ENCODE measurements at places on chromosomes 7 and 10.

DNA sequence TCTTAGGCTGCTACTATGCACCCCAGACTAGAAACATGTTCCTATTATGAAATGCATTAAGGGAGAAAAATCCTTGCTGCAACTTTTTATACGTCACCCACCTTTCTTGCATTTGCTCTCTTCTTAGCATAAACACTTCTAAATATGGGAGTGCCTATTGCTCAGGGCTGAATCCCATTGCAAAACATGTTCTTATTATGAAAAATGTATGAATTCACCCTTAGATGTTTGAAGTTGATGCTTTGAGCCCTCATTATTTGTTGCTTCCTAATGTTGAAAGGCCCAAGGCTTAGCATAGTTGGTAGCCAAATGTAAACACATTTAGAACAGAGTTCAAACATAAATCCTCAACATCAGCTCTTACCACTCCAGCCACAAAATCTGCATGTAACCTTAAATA, 52.8 kb downstream of the BMPER start:
- no peak for DNase-seq

GRCh38 chr7:151550656-151551286, 31.1 kb upstream of the RHEB start:
- DNase-seq: peak; percentile 94

- DNase-seq: peak; percentile 47
These were observed 229.9 kb upstream of the PRSS1 start for GRCh38 chr7:142519079-142520078.

DNA sequence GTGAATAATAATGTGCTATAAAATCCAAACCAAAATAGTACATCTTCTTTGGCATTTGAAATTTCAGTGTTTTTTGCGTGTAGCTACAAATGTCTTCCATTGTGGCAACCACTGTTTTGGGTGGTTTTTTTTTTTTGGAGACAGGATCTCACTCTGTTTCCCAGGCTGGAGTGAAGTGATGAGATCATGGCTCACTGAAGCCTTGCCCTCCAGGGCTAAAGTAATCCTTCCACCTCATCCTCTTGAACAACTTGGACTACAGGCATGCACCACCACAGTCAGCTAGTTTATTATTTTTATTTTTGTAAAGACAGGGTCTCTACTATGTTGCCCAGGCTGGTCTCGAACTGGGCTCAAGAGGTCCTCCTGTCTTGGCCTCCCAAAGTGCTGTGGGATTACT, 455.1 kb downstream of the AUTS2 start:
- no peak for DNase-seq

GRCh38 chr10:60200012-60200681, 189.5 kb downstream of the ANK3 start:
- DNase-seq: no peak

- DNase-seq: no peak
These were observed 9.5 kb downstream of the TES start for GRCh38 chr7:116219834-116220233.

DNA sequence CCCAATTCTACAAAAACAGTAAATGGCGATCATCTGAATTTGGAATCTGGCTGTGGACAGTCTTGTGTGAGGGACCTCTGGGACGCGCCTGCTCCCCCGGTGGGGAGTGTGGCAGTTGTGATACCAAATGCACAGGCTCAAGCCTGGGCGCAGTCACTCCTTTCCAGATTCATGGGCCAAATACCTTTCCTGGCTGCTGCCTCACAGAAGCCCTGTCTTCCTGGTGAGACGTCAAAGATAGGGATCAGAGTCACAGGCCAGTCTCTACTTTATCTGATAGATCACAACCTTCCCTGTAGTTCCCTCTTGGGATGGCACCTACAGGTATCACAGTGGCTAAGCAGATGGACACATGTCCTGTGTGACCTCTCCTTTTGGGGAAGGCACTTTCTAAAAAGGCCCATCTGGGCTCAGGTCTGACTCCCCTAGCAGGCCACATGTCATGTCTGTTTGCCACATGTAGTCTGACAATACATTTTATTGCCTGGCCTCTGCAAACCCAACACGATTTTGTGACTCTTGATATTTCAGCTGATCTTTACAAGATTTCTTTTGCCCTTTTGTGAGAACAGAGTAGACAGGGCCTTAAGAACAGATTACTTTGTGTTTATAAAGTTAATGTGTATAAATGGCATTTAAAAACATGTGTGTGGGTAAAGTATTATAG, 150.1 kb downstream of the SNX10 start:
- DNase-seq: no peak

GRCh38 chr10:92657024-92657423, 32.7 kb upstream of the HHEX start:
- peak; percentile 28 for DNase-seq

GRCh38 chr7:44284216-44284615, 41.2 kb downstream of the CAMK2B start:
- DNase-seq: no peak

DNA sequence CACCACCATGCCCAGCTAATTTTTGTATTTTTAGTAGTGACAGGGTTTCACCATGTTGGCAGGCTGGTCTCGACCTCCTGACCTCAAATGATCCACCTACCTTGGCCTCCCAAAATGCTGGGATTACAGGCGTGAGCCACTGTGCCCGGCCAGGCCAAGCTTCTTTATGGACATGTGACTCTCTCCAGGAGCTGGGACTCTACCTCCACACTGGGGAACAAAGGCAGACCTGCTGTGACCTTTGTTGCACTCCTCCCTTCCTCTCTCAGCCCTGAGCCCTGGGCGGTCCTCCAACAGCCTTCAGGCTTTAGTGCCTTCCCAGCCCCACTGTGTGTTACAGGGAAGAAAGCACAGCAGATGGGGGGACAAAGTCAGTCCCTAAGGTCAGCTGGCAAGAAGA, 55.0 kb upstream of the DUSP5 start:
- no peak for DNase-seq

GRCh38 chr7:116526897-116527296, 2.1 kb downstream of the CAV1 start:
- no peak for DNase-seq

DNA sequence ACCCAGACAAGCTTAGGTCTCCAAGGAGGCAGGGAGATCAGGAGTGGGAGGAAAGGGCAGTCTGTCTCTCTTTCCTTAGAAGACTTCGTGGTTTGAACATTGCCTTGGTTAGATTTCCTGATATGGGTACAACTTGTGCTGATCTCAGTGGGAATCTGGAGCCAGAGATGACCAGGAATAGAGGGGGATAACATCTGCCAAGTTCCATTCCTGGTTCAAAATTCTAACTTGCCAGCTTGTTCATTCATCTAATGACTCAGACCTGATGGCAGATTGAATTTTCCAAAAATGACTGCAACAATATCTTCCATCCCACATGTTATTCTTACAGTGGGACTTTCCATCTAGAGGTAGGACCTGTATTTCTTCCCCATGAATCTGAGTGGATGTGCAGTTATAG, 394.3 kb upstream of the PODXL start:
- no peak for DNase-seq

DNA sequence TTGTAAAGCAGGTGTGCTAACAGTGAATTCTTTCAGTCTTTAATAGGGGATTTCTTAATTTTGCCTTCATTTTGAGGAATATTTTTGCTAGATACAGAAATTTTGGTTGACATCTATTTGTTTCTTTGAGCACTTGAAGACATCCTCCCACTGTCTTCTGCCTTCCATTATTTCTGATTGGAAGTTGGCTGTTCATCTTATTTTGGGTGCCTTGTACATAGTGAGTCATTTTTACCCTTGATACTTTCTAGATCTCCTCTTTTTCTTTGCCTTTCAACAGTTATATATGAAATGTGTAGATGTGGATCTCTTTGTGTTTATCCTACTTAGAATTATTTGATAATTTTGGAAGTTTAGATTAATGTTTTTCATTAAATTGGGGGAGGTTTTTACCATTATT, 631.0 kb downstream of the AUTS2 start:
- no peak for DNase-seq

DNA sequence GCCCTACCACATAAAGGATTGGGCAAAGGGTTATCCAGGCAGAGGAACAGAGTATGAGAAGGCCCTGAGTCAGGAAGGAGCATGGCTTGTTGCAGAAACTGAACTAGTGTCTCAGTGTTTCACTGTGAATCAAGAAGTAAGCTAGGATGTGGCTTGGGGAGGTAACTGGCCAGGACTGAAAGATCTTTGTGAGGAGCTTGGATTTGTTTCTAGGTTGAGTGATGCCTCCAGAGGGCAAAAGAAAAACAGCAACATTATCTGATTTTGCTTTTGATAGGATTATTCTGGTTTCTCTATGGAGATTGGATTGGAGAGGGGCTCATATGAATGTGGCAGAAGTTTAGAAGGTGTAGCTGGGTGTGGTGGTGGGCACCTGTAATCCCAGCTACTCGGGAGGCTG, 137.9 kb upstream of the HDAC9 start:
- DNase-seq: peak; percentile 39

GRCh38 chr7:24192053-24192452, 91.9 kb upstream of the NPY start:
- DNase-seq: no peak

DNA sequence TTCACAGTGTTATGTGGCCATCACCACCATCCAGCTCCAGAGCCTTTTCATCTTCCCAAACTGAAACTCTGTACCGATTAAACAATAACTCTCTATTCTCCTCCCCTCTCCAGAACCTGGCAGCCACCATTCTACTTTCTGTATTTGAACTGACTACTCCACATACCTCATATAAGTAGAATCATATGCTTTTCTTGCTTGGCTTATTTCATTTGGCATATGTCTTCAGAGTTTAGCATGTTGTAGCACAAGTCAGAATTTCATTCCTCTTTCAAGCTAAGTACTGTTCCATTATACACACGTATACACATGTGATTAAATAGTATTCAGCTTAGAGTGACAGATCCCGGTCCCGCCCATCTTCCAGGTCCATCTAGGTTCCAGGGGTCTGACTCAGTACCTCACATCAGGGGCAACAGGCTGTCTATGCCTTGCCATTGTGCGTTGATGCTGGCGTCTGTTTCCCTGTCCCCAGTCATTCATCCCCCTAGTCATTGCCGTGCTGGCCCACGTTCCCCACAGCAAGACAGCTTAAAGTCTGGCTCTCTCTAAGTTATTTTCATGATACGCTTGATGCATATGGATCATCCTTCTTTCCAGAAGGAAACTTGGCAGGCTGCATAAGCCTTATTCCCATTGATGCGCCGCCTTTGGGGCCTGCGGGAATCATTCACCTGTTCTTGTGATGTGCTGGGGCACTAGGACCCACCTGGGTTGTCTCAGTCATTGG, 108.3 kb downstream of the CHN2 start:
- no peak for DNase-seq

Measured in choroid plexus epithelial cell (primary cell).